Right renal cortex interstitium (tissue), 3 donors: ENCODE measurements at places on chromosomes 7 and 10. TPM values are rescaled to one million over a fixed set of nuclear protein-coding genes. Genes with fewer than 3 reads are reported as not detected.

GRCh38 chr7:119935418-119936025, 337.5 kb upstream of the KCND2 start:
- peak; percentile 12 for DNase-seq

GRCh38 chr7:124597509-124597908, 168.1 kb downstream of the GPR37 start:
- no peak for DNase-seq

- no peak for DNase-seq
These were observed 179.9 kb upstream of the MBL2 start for GRCh38 chr10:52952391-52953055.

GRCh38 chr7:100485471-100485876, 1.7 kb downstream of the NYAP1 start:
- no peak for DNase-seq

GRCh38 chr7:143325240-143325639, 9.3 kb downstream of the CLCN1 start:
- DNase-seq = no peak

DNA sequence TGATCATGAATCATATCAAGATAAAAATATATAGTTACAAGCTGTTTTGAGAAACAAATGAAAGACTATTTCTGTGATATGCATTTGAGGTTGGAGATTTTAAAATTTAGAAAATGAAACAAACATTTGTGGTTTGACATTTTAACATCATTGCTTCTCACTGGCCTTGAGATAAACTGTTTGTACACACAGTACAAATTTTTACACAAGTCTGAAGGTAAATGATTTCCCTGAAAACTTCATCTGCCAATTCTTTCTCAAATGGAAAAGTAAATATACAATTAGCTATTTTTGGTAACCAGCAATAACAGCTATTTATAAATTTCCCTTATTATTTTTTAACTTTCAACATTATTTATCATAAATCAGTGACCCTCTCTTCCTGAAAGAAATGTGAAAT, 38.6 kb downstream of the ZNF800 start:
- DNase-seq = no peak

DNA sequence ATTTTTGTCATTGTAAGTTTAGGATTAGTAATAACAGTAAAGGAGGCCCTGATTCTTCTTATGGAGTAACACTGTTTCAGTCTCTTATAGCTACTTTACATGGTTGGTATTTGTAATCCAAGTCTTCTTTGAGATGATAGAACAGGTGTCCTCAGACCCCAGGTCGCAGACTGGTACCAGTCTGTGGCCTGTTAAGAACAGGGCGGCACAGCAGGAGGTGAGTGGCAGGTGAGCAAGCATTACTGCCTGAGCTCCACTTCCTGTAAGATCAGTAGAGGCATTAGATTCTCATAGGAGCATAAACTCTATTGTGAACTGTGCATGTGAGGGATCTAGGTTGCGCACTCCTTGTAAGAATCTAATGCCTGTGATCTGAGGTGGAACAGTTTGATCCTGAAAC, 77.3 kb downstream of the STK31 start:
- DNase-seq = no peak

DNA sequence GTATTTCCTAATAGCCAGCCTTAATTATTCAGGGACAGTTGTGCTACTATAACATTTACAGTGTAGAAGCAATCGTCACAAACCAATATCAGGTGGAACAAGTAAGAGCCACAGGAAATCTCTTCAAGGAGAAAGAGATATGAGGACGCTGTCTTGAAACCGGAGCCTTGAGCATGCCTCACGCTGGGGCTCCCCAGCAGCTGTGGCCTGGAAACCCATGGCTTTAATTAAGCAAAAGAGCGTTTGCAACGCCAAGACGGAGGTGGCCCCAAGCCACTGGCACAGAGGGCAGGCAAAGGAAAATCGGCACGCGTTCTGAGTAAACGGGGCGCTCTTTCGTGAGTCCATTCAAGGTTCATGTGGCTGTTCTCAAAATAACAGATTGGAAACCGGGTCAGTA, 84.4 kb downstream of the C10orf90 start:
- DNase-seq = no peak

GRCh38 chr7:27735165-27735564, 4.8 kb upstream of the TAX1BP1 start:
- no peak for DNase-seq

- no peak for DNase-seq
These were observed 23.8 kb upstream of the AOAH start for GRCh38 chr7:36748017-36748487.

GRCh38 chr7:68006619-68007018, 1010.0 kb downstream of the TYW1 start:
- no peak for DNase-seq

DNA sequence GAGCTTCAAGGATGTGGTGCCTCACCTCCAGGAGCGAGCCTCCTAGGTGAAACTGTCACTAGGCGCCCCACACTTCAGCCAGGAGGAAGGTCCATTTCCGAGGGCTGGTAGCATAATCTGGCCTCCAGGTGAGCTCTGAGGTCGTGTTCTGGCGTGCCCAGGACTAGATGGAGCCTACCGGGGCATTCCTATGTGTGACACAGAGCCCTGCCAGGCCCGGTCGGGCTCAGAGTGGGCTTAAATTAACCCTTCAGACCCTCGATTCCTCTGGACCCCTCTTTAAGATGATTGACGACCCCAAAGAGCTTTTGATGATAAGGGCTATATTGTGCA, 233.1 kb downstream of the EBF3 start:
- DNase-seq = no peak

- no peak for DNase-seq
These were observed 508.3 kb downstream of the SORCS3 start for GRCh38 chr10:105149371-105149891.

- DNase-seq = no peak
These were observed 152.2 kb downstream of the TMEM178B start for GRCh38 chr7:141225916-141226618.

DNA sequence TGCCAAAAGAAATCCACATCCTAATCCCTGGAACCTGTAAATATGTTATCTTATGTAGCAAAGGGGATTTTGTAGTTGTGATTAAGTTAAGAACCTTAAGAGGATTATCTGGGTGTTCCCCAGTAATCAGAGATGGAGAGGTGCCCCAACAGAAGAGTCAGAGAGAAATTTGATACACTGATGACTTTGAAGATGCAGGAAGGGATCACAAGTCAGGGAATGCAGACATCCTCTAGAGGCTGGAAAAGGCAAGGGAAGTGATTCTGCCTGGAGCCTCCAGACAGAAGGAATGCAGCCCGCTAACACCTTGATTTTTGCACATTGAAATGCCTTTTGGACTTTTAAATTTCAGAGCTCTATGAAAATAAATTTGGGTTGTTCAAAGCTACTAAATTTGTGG, 531.7 kb downstream of the DNAJB9 start:
- no peak for DNase-seq

GRCh38 chr7:94357076-94357475, 37.6 kb upstream of the COL1A2 start:
- DNase-seq = no peak

GRCh38 chr7:55436457-55436856, 71.3 kb downstream of the LANCL2 start:
- no peak for DNase-seq

DNA sequence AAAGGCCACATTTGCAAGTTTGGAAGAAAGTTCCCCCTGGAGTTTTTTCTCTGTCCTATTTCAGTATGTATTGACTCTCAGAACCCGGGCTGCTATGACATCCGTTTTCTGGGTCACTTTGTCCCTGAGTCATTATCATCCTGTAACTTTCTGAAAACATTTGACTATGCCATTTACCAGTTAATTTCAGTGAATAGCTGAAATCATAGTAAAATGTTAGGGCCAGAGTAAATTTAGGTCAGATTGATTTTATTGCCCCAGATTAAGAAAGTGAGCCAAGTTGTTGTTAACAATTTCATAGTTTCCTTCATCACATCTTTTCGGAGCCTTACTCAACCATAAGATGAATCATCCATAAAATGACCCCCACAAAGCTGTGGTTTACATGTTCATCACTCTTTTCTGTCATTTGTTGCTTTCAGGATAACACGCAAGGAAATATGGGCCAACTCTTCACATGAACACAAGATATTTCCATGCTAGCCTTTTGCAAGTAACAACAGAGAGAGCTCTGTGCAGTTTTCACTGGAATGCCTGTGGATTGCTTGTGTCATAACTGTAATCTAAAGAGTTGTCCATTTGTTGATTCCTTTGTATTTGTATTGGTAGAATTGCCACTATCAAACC, 3.9 kb upstream of the MACC1 start:
- no peak for DNase-seq

- DNase-seq = no peak
These were observed 84.1 kb downstream of the THSD7A start for GRCh38 chr7:11747715-11748485.

DNA sequence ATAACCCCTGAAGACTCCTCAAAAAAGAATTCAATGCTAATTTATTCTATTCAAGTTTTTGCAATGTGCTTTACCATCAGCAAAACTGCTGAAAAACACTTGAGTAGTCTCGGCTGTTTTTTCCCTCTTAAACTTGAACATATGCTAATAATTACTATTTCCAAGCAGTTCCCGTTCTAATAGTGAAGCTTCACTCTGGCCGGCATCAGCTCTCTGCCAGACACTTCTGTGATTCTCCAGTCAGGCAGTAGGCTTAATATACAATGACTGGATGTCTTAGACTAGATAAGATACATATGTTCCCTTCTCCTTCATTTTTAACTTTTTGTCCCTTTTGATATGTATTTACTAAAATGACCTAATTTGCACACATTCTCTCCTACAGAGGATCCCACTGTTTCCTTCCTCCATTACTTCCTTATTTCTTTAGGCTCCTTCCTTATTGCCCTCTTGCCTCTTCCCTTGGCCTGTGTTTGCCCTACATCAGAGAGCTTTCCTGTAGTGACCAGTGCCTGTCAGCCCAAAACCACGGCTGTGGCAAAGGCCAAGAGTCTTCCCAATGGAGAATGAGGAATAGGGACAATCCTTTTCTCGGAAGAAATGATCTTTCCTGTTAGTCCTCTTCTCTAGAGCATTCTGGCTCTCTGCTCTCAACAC, 23.5 kb downstream of the HEPACAM2 start:
- no peak for DNase-seq

- no peak for DNase-seq
These were observed 5.6 kb upstream of the TRIP6 start for GRCh38 chr7:100861616-100861985.

- DNase-seq = no peak
These were observed 814 bp downstream of the MEST start for GRCh38 chr7:130492523-130493274.

GRCh38 chr7:38195804-38196595, 18.0 kb downstream of the STARD3NL start:
- no peak for DNase-seq

- DNase-seq = no peak
These were observed 50.5 kb upstream of the FOXK1 start for GRCh38 chr7:4631380-4632179.

CEP55 gene
- polyA plus RNA-seq = 16.8 TPM

WIPF3 gene
- 5.0 TPM for polyA plus RNA-seq

NUDT13 gene
- 5.2 TPM for polyA plus RNA-seq

CHST15 gene
- polyA plus RNA-seq = 17.5 TPM

BLNK gene
- 38.2 TPM for polyA plus RNA-seq

CYP2C9 gene
- polyA plus RNA-seq = 1.3 TPM

ZNF277 gene
- 45.1 TPM for polyA plus RNA-seq

OR2A7 gene
- 6.9 TPM for polyA plus RNA-seq

RHOBTB1 gene
- polyA plus RNA-seq = 87.4 TPM

PRPF18 gene
- 32.9 TPM for polyA plus RNA-seq

PPP1R17 gene
- not detected for polyA plus RNA-seq

WDR11 gene
- 66.8 TPM for polyA plus RNA-seq

SRGN gene
- polyA plus RNA-seq = 14.2 TPM

GNAT3 gene
- polyA plus RNA-seq = not detected

TMEM196 gene
- polyA plus RNA-seq = not detected
